CD4-positive, alpha-beta T cell treated with Interleukin-17A for 4 hours (primary cell): ENCODE measurements at places on chromosomes 3 and 15.

DNA sequence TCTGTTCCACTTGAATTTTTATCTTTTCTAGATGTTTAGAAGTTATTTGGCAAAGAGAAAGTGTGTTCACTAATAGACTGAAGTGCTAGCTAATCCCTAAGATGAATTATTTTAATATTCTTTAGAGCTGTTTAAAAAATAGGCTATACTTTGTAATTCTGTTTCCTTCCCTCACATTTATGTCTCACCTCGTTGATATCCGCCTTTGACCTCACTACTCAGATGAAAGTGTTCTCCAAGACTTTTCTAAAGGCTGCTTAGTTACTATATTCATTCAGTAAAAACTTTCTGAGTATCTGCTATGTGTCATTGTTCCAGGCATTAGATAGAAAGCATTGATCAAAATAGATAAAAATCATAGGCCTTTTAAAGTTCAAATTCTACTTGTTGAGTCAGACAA is 38.3 kb downstream of the HMG20A start:
- no peak for DNase-seq

DNA sequence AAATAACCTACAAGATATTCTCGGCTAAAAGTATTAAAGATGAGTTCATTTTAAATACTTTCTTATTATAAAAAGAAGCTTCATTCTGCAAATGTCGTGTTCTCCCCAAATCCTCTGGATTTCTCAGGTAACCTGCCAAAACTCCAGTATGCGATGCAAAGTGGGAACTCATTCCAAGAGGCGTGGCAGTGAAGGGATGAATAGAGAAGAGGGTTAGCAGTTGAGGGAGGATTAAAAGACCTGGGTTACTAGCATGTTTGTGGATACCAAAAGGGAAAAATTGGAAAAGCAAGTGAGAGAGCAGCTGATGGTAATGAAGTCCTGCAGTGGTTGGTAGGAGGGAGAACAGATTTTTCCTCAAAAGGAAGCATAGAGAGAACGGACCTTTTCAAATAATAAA is 61.6 kb downstream of the ATP2C1 start:
- DNase-seq = no peak

- DNase-seq = no peak
Observed at GRCh38 chr3:10371167-10371566, 50.3 kb upstream of the SEC13 start.

GRCh38 chr3:125087768-125088391 is 32.1 kb upstream of the HEG1 start:
- DNase-seq = no peak

DNA sequence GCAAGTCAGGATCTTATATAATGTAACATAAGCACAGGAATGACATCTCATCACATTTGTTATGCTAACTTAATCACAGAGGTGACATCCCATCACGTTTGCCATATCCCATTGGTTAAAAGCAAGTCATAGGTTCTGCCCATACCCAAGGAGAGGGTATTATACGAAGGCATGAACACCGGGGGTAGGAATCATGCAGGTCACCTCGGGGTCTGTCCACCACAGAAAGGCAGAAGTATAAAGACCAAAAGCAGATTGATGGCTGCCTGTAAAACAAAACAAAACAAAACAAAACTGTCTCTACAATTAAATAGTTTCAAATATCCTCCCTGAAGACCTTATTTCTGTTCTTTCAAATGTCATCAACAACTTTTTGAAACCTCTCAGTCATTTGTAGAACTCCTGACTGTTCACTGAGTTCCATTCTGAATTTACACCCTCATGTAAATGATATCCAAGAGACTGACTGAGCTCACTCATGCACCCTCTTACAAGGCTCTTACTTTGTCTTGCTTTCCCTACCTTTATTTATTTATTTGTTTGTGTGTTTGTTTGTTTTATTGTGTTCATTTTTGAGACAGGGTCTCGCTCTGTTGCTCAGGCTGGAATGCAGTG is 22.7 kb upstream of the ZNF639 start:
- DNase-seq = no peak

DNA sequence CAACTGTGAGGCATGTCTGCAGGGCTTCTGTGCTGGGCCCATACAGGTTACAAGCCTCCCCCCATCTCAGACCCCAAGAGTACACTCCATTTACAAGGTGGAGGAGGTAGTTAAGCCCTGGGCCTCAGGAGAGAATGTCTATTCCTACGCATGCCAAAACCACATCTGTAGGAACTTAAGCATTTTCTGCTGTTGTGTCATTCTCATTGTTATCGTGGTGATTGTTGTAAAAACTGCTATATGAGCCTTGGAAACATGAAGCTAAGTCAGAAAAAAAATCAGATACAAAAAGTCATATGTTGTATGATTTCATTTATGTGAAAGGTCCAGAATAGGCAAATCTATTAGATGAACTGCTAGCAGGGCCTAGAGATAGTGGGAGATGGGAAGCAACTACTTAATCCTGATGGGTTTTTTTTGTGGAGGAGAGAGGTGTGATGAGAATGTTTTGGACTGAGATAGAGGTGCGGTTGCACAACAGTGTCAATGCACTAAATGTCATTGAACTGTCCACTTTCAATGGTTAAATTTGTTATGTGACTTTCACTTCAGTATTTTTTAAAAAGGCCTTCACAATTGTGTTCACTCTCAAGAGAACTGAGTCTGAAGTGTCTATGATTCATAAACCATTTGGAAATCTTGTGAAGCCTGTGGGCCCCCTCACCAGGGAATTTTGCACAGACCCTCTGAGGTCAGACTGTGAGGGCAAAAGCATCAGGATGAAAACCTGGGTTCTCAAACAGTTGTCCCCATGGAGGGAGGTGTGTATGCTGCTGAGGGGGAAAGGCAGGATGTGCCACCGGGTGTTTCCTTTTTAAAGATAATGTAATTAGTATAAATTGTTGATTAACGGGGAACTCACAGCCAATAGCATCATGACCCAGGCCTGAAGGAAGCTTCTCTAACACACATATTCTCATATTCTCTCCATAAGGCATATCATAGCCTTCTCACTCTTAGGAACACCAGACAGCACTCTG is 3.2 kb downstream of the RTP3 start:
- DNase-seq = no peak

GRCh38 chr3:188241072-188241471 is 87.1 kb downstream of the LPP start:
- DNase-seq = no peak

DNA sequence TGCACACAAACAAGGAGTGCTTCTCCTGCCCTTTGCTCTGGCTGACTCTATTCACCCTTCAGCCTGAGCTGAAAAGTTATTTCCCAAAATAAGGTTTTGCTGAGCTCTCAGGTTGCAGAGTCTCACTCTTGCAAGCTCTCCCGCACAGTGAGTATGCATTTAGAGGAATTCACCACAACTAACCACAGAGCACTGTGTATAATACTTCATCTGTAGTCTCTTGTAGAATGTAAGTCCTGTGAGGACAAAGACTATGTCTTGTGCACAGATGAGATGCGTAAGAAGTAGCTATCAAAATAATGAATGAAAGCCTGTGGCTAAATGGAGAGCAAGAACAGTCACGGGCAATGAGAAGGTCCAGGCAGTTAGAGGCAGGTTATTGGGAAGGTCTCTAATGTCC is 156.5 kb upstream of the SLCO3A1 start:
- DNase-seq = no peak

GRCh38 chr3:56468184-56469106 is at the start of gene ERC2:
ERC2 (minus strand) TSS chr3:56468467.
- no peak for DNase-seq

- DNase-seq = no peak
Observed at GRCh38 chr15:94001255-94001801, 230.0 kb upstream of the MCTP2 start.

GRCh38 chr15:70613271-70613670 is 150.1 kb downstream of the UACA start:
- DNase-seq = no peak

- no peak for DNase-seq
Observed at GRCh38 chr15:96774216-96774615, 443.7 kb downstream of the NR2F2 start.

GRCh38 chr3:107928084-107928445 is 162.8 kb downstream of the CD47 start:
- peak; percentile 31 for DNase-seq

DNA sequence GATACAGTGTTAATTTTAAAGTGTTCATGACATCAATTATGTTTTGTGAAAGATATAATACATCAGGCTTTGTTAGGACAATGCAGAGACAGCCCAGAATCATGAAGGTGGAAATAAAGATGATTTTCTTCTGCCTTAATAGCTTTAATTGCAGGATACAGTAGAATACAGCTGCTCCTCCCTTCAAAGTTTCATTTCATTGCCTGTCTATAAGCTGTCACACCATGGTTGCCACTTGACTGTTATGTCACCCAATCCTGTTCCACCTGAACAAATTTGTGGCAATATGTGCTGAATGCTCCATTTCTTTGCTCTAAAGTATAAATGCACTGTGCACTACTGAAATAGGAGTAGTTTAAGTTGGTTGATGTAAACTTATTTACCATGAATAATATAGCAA is 537.8 kb upstream of the ROBO2 start:
- no peak for DNase-seq

DNA sequence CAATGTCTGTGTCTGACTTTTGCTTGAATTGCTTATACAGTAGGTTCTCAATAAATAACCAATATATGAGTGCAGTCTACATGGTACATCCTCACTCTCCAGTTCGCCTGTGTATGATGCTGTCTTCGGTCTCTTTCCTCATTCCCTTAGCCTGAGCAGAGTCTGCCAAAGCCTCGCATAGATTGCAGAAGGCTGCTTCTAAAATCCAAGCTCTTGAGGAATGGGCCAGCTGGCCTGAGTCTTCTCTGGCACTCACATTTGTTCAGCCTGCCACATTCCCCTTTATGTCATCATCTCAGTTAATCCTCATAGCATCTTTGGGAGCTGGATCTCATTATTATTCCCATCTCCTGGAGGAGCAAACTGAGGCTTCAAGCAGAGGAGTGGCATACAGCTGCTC is 27.2 kb upstream of the ADAMTS7 start:
- no peak for DNase-seq

DNA sequence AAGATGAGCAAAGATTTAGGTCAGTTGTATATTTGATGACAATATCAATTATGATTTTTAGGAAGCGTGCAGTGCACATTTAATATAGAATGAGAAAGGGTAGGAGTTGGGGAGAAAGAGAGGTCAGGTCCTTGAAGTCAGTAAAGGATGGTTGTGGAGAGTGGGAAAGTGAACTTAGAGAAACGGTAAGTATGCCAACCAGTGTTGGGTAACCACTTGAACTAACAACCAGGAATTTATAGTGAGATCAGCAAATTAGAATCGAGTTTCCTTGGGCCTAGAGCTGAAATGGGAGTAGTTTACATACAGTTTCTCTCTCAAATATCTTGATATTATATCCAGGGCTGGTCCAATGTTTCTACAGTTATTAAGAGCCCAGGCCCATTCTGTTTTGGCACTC is 188.5 kb upstream of the RBMS3 start:
- DNase-seq = no peak

DNA sequence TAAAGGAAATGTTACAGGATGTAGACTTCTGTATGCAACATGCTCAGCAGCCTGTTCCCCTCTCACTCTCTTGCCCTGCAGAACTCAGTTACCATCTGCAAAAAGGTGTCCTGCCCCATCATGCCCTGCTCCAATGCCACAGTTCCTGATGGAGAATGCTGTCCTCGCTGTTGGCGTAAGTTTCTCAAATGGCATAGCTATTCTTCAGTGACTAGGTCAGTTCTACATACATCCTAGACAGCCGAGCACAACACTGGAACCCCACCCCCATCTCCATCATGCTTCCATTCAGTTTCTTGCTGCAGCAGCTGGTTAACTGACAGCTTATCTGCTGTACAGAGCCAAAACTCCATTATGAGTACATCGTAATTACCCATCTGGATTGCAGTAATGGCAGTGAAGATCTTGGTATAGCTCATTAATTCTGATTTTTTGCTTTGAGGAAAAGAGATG is 4.5 kb downstream of the THBS1 start:
- DNase-seq = no peak

GRCh38 chr3:123156276-123156995 is 45.3 kb upstream of the SEC22A start:
- DNase-seq = no peak

DNA sequence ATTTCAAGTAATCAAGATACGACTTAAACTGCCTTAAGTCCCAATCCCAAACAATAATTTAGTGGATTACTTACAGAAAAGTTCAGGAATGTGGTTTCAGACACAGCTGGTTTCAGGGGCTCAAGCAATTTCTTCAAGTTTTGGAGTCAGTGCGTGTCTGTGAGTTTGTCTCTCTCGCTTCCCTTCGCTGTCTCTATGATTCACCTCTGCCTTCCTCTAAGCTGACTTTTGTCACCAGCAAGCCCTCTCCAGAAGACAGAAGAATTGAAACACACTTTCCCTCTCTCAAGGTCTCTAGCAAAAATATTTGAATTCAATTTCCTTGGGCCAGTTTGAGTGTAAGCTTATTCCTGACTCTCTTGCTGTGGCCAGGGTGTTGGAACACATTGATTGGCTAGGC is 392.4 kb downstream of the EDEM1 start:
- DNase-seq = no peak

- no peak for DNase-seq
Observed at GRCh38 chr3:192042116-192042515, 581.2 kb downstream of the PYDC2 start.

DNA sequence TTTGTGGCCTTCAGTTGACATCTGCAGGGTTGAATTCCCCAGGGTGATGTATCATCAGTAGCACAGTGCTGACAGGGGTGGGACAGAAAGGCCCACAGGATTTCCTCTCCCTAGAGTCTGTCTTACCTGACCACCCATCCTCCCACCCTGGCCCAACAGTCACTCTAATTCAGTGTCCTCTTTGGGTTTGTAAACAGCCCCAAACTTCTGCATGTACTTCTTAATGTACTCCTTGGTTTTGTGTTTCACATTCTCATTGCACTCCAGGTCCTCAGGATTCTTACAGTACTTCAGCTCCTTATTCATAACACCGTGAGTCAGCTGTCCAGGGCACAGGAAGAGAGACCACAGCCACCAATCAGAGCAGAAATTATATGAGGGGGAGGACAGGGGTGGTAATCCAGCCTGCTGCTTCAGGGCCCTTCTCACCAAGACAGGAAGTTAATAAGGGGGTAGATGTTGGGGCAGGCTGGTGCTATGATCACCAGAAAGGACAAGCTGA is 37.5 kb downstream of the NBEAL2 start:
- DNase-seq = peak; percentile 42
